ENCODE measurements at places on chromosomes 7 and 10. TPM values are rescaled to one million over a fixed set of nuclear protein-coding genes. Genes with fewer than 3 reads are reported as not detected.

The CHN2 gene
- total RNA-seq: 45.2 TPM

DNA sequence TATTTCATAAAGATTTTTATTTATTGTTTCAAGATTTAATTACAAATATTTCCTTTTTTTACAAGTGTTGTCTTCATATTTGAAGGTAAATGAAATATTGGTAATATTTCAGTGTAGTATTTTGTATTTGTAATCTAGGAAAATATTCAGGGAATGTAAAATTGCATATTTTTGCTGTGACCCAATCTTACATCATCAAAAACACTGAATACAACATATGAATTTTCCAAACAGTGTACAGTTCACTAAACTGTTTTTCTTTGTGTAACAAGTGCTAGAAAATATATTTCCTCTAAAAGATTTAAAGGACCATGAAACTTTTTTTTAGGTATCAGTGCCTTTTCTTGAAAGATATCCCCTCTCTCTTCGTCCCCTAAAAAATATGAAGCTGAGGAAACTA is 251.9 kb upstream of the KCND2 start:
- H3K27me3 ChIP-seq: no peaks in the 10 kb centered on the region
- H3K4me1 ChIP-seq: no peaks in the 10 kb centered on the region
- no peaks in the 10 kb centered on the region for H3K36me3 ChIP-seq
- no peak overlapping the region for H3K27ac ChIP-seq
- DNase-seq: no peak

The CHST3 gene
- 4.1 TPM for total RNA-seq

DNA sequence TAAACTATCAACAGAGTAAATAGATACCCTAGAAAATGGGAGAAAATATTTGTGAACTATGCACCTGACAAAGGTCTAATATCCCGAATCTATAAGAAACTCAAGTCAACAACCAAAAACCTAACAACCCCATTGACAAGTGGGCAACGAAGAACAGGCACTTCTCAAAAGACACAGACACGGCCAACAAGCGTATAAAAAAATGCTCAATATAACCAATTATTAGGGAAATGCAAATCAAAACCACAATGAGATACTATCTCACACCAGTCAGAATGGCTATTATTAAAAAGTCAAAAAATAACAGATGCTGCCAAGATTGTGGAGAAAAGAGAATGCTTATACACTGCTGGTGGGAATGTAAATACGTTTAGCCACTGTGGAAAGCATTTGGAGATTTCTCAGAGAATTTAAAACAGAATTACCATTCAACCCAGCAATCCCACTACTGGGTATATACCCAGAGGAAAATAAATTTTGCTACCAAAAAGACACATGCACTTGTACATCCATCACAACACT is 63.2 kb upstream of the CAV2 start:
- H3K36me3 ChIP-seq: no peaks in the 10 kb centered on the region
- no peak for DNase-seq
- no peaks in the 10 kb centered on the region for H3K4me1 ChIP-seq
- H3K27ac ChIP-seq: no peak overlapping the region
- no peak overlapping the region for H3K4me3 ChIP-seq

The ZNF117 gene
- 23.2 TPM for total RNA-seq

DNA sequence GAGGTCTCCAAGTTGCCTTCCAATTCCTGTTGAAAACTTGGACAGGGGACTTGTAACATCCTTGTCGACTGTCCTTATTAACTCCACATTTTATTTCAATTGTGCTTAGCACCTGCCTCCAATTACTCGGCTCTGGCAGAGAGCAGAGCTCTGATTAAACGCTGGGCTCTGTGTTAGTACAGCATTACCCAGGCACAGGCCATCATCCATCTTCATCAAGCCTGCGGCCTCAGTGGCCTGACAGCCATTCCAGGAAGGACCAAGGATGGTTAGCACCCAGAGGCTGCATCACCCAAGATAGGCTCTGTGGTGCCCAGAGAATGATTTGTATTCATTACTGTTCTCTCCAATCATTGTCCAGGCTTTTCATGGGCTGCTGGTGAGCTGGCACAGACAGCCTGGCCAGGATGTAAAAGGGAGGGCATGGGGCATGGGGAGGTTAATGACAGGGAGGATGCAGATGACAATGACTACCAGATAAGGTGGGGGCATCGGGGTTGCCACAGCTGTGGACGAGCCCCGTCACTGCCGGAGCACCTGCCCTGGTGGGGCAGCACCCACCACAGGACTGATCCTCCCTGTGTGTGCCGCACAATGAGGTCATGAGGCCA is 123.3 kb downstream of the PTPN20 start:
- H3K4me3 ChIP-seq: no peak overlapping the region
- H3K36me3 ChIP-seq: no peaks in the 10 kb centered on the region
- DNase-seq: peak; percentile 45
- no peak overlapping the region for H3K27ac ChIP-seq
- no peaks in the 10 kb centered on the region for H3K4me1 ChIP-seq

DNA sequence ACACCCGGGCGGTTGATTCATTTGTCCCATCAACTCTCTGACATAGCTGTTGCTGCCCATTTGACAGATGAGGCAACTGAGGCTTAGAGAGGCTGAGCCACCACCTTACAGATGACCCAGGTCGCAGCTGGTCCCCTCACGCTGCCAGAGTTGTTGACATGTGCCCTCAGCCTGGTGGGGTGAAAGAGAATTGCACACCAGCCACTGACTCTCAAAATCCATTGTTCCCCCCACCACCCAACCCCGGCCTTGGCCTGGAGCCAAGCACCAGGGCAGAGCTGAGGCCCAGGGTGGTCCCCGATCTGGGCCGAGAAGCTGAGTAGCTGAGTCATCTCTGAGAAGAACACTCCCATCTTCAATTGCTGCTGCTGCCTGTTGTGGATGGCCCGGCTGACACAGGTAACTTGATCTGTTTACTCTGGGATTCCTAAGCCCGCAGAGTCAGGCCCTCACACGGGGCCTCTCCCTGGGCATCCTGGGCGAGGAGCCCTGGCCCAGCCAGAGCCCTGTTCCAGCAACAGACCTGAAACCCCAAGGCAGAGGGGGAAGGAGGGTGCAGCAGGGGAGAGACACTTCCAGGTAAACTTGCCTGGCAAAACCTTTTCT is 27.5 kb downstream of the PVRIG start:
- no peaks in the 10 kb centered on the region for H3K27me3 ChIP-seq
- no peak for DNase-seq
- no peaks in the 10 kb centered on the region for H3K36me3 ChIP-seq
- no peaks in the 10 kb centered on the region for H3K4me1 ChIP-seq
- no peak overlapping the region for H3K27ac ChIP-seq

GRCh38 chr10:132162021-132162531 is 24.7 kb upstream of the DPYSL4 start:
- peaks cover 28% of the 10 kb centered on the region for H3K27me3 ChIP-seq
- no peak overlapping the region for H3K4me3 ChIP-seq
- no peaks in the 10 kb centered on the region for H3K4me1 ChIP-seq
- DNase-seq: peak; percentile 41

- no peak overlapping the region for H3K27ac ChIP-seq
- no peaks in the 10 kb centered on the region for H3K4me1 ChIP-seq
- no peaks in the 10 kb centered on the region for H3K36me3 ChIP-seq
- H3K4me3 ChIP-seq: no peak overlapping the region
- DNase-seq: no peak
Observed at GRCh38 chr10:115390607-115391006, 297.4 kb downstream of the ATRNL1 start.

The CEP55 gene
- 6.2 TPM for total RNA-seq

The SPDYE16 gene
- 0.77 TPM for total RNA-seq

- no peaks in the 10 kb centered on the region for H3K36me3 ChIP-seq
- H3K27ac ChIP-seq: no peak overlapping the region
- H3K4me1 ChIP-seq: no peaks in the 10 kb centered on the region
- H3K4me3 ChIP-seq: no peak overlapping the region
- no peak for DNase-seq
Observed at GRCh38 chr10:23253780-23254179, 61.7 kb downstream of the PTF1A start.

- no peaks in the 10 kb centered on the region for H3K4me1 ChIP-seq
- H3K36me3 ChIP-seq: no peaks in the 10 kb centered on the region
- H3K27ac ChIP-seq: no peak overlapping the region
- no peak for DNase-seq
Observed at GRCh38 chr10:109877546-109877945, 45.8 kb downstream of the XPNPEP1 start.

The DPYSL4 gene
- total RNA-seq: 1.8 TPM

GRCh38 chr7:157903710-157904109 is 566.9 kb downstream of the DNAJB6 start:
- H3K4me3 ChIP-seq: no peak overlapping the region
- H3K27ac ChIP-seq: no peak overlapping the region
- no peak for DNase-seq
- H3K27me3 ChIP-seq: no peaks in the 10 kb centered on the region
- H3K36me3 ChIP-seq: no peaks in the 10 kb centered on the region

- no peak for DNase-seq
- H3K4me1 ChIP-seq: peaks cover 33% of the 10 kb centered on the region
- no peaks in the 10 kb centered on the region for H3K36me3 ChIP-seq
- peak overlapping the region; percentile 67 for H3K27ac ChIP-seq
Observed at GRCh38 chr7:94396596-94396995, 1.9 kb downstream of the COL1A2 start.

DNA sequence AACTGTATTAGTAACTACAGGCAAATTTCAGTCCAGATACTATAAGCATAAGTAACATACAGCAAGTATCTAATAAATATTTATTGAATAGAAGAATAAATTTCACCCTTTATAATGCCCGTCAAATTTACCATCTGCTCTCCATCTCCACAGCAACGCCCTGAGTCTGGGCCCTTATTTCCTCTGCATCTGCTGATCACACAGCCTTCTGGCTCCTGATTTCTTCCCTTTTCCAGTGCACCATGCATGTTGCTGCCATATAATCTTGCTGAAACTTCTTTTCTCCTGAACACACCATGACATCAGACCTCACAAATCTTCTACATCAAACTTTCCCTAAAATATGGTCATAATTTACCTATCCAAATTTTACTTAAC is 15.4 kb downstream of the HYCC1 start:
- no peaks in the 10 kb centered on the region for H3K36me3 ChIP-seq
- H3K27me3 ChIP-seq: no peaks in the 10 kb centered on the region
- no peak overlapping the region for H3K27ac ChIP-seq

The CALML5 gene
- total RNA-seq: not detected

DNA sequence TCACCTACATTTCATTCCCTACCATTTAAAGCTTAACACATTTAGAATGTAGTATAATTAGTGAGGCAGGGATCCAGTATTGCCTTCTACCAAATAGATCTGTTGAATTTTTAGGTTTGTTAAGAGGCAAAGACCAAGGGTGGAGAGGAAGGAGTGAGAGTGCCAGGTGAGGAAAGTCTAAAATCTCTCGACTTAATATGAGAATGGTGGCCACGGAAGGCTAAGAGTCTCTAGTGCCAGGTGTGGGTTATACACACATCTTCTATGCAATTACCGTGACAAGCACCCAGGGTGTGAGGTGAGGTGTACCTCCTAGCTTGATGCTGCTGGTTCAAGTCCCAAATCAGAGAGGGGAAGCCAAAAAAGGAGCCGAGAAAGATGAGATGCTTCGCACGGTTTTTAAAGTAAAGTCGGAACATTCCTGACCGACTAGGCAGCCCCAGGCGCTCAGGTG is 439 bp downstream of the IQUB start:
- peak overlapping the region; percentile 48 for H3K27ac ChIP-seq
- peak overlapping the region; percentile 66 for H3K4me3 ChIP-seq
- no peaks in the 10 kb centered on the region for H3K27me3 ChIP-seq
- no peak for DNase-seq
- no peaks in the 10 kb centered on the region for H3K36me3 ChIP-seq

GRCh38 chr7:99193527-99194220 is 14.2 kb downstream of the KPNA7 start:
- H3K4me1 ChIP-seq: no peaks in the 10 kb centered on the region
- H3K27ac ChIP-seq: no peak overlapping the region
- peak; percentile 3 for DNase-seq
- no peaks in the 10 kb centered on the region for H3K27me3 ChIP-seq
- no peaks in the 10 kb centered on the region for H3K36me3 ChIP-seq
- no peak overlapping the region for H3K4me3 ChIP-seq

DNA sequence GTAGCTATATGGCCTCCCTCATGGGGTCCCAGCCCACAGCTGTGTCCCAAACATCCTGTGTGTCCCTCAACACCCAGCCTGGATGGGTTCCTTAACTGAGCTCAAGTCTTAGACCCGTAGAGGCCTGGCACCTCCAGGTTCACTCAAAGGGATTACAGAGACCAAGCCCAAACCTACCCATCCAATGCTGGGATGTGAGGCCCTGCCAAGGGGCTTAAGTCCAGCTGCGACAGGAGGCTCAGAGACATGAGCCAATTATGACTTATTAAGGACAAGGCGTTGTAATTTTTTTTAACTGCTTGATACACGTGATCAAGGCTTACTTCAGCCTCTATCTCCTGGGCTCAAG is 105.6 kb upstream of the RET start:
- H3K4me3 ChIP-seq: no peak overlapping the region
- no peak for DNase-seq
- H3K36me3 ChIP-seq: no peaks in the 10 kb centered on the region
- no peaks in the 10 kb centered on the region for H3K27me3 ChIP-seq
- H3K4me1 ChIP-seq: no peaks in the 10 kb centered on the region
- H3K27ac ChIP-seq: no peak overlapping the region

The CPA2 gene
- total RNA-seq: not detected

The ATRNL1 gene
- 4.3 TPM for total RNA-seq

DNA sequence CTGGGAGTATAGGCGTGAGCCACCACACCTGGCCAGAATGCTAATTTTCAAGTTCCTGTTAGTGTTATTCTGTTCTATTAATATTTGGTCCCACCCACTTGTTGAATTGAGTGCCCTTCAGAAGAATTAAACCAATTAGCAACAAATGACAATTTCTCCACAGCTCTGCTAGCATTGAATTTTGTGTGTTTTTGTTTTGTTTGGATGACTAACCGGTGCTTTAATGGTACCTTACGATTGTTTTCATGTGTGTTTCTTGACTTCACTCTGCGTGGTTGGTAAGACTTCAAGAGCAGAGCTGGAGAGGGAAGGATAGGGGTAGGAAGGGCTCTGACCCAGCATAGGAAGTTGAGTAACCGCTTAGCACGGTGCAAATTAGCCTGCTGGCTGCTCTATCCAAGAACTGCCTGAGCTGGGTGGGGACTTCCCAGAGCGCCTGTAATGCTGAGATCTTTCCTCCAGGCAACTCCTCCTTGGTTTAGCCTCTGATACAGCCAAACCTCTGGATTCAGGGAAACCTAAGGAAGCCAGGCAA is 4.6 kb downstream of the ARPC1B start:
- DNase-seq: peak; percentile 83
- peaks cover 89% of the 10 kb centered on the region for H3K4me1 ChIP-seq
- peaks cover 63% of the 10 kb centered on the region for H3K36me3 ChIP-seq
- peak overlapping the region; percentile 98 for H3K27ac ChIP-seq
- no peak overlapping the region for H3K4me3 ChIP-seq

- H3K27ac ChIP-seq: no peak overlapping the region
- H3K4me1 ChIP-seq: peaks cover 4% of the 10 kb centered on the region
- DNase-seq: no peak
- no peaks in the 10 kb centered on the region for H3K27me3 ChIP-seq
- H3K4me3 ChIP-seq: no peak overlapping the region
Observed at GRCh38 chr10:69826789-69827554, 25.3 kb downstream of the COL13A1 start.

- H3K4me3 ChIP-seq: no peak overlapping the region
- no peak overlapping the region for H3K27ac ChIP-seq
- no peaks in the 10 kb centered on the region for H3K36me3 ChIP-seq
- H3K27me3 ChIP-seq: no peaks in the 10 kb centered on the region
- no peak for DNase-seq
Observed at GRCh38 chr10:10973310-10973709, 44.4 kb upstream of the CELF2 start.
